ENCODE measurements at places on chromosomes 4 and X. TPM values are rescaled to one million over a fixed set of nuclear protein-coding genes. Genes with fewer than 3 reads are reported as not detected.

Gene LRCH2
- not detected for total RNA-seq

Gene DGKK
- total RNA-seq = not detected

Gene TMPRSS11B
- not detected for total RNA-seq

Gene SCML1
- total RNA-seq = 6.4 TPM

All from activated B cell treated with CpG ODN at 0.5 μM for 24 hours (primary cell).